ENCODE measurements at places on chromosomes 1 and 21.

DNA sequence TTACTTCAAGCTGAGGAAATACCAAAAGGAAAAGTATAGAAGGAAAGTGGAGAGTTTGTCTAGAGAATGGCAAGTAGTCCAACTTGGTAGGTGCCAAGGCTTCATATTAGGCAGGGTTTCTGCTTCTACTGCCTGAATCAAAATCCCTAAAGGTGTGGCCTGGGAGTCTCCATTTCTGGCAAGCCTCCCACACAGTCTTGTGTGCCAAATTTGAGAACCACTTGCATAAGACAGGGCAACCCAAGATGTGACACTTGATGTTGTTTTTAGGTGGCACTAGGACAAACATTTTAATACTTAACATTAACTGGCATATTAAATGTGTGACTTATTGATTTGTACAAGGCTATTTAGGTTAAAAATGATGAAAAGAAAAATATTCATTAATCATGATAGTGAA is 60.1 kb downstream of the ATG4C start:
- H3K4me1 ChIP-seq = no peaks in the 10 kb centered on the region
- H3K36me3 ChIP-seq = no peaks in the 10 kb centered on the region
- H3K27me3 ChIP-seq = no peaks in the 10 kb centered on the region
- DNase-seq = no peak

GRCh38 chr21:37532868-37533780 is 166.6 kb downstream of the DYRK1A start:
- DNase-seq = no peak
- no peak overlapping the region for H3K27ac ChIP-seq
- H3K27me3 ChIP-seq = no peaks in the 10 kb centered on the region
- H3K4me3 ChIP-seq = no peak overlapping the region

DNA sequence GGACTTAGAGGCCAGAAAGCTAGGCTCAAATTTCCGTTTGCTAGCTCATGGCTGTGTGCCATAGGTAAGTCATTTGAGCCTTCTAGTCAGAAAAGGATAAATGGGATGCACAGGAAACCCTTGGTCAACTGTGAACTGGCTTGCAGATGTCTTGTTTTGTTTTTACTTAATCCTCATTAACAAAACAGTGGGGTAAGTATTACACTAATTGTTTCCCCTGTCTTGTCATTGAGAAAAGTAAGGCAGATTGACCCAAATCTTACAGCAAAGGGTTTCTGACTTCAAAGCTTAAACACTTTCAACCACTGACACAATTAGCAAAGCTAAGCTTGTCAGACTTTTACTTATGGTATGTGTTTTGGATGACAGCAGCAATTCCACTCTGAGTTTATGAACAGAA is 291.3 kb downstream of the NTNG1 start:
- no peaks in the 10 kb centered on the region for H3K4me1 ChIP-seq
- H3K27me3 ChIP-seq = no peaks in the 10 kb centered on the region
- no peaks in the 10 kb centered on the region for H3K36me3 ChIP-seq
- no peak for DNase-seq
- H3K4me3 ChIP-seq = no peak overlapping the region

DNA sequence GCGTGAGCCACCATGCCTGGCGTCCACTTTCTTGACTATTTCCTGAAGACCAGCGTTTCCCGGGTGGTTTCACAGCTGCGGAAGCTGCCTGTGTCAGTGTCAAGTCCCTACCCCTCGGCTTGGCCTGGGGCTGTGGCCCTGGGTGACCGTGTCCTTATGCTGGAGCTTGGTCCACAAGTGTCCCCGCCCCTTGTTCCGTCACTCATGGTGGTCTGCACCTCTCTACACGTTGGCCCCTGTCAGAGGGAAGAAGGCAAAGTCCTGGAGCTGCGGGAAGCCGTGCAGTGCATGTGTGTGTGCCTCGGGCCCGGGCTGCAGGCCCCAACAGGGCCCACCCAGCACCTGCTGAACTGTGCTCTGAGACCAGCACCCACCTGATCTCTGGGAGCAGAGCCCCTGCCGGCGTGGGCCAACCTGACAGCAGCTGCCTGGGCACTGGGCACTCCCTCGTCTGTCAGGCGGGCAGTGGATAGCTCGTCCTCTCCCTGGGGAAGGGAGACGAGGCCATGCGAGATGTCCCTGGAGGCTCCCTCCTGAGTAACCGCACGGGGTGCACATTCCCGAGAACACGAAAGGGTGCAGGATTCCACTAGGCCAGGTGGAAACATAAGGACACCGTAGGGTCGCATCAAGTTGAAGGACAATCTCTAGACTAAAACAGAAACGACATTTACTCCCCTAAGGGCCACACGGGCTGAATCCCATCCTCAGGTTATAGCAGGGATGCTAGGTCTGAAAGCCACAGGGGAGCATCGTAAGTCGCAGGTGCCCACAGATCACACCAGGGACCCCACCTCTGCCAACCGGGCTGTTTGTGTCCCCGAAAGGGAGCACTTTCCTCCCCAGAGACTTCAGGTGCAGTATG is 2.4 kb upstream of the C1orf159 start:
- peaks cover 13% of the 10 kb centered on the region for H3K4me1 ChIP-seq
- DNase-seq = no peak
- no peaks in the 10 kb centered on the region for H3K27me3 ChIP-seq
- H3K27ac ChIP-seq = no peak overlapping the region

GRCh38 chr1:245858722-245859492 is 648.2 kb downstream of the SMYD3 start:
- H3K27me3 ChIP-seq = no peaks in the 10 kb centered on the region
- no peaks in the 10 kb centered on the region for H3K36me3 ChIP-seq
- no peak overlapping the region for H3K27ac ChIP-seq
- DNase-seq = no peak

GRCh38 chr21:31110430-31110829 is 72.2 kb upstream of the KRTAP19-8 start:
- H3K27ac ChIP-seq = no peak overlapping the region
- no peak overlapping the region for H3K4me3 ChIP-seq
- H3K36me3 ChIP-seq = no peaks in the 10 kb centered on the region
- no peaks in the 10 kb centered on the region for H3K27me3 ChIP-seq
- H3K4me1 ChIP-seq = no peaks in the 10 kb centered on the region
